NCI-H1694 (cell line): ENCODE measurements at places on chromosomes 4 and X.
A peak's percentile ranks its signal among the peaks of the same experiment; 100 is the strongest.

- no peak for DNase-seq
Measured at GRCh38 chrX:104183685-104184084, 17.4 kb downstream of the FAM199X start.

- DNase-seq, result peak; percentile 10
Measured at GRCh38 chrX:10932842-10933440, 178.2 kb upstream of the HCCS start.

DNA sequence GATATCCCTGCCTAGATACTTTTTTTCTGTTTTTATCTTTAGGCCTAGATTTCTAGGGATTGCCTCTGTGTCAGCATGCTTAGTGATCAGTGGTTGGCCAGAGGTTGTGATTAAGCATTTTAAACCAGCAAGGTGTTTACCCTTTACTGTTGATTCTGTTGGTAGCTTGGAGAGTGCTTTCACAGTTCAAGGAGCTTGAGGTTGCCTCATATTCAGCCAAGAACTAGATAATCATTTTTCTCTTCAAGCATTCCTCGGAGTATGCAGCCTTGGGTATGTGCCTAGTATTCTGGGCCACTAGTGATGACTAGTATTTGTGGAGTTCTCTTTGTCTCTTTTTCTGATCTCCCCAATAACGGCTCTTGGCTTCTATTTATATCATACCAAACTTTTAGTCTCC lies 20.4 kb downstream of the APOOL start:
- DNase-seq, result no peak

- no peak for DNase-seq
Measured at GRCh38 chrX:23884427-23885024, 23.2 kb downstream of the APOO start.

DNA sequence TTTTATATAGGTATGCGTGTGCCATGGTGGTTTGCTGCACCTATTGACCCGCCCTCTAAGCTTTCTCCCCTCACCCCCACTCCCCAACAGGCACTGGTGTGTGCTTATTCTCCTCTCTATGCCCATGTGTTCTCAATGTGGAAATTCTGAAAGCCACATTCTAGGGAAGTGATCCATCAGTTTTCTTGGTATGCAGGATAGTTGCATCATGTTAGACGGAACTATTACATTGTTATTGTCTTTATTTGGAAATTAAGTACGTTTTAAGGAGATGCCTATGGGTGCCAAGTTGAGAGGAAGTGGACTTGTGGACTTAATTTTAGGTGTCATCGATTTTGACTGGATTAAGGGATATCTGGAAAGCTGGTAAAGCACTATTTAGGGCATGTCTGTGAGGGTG lies 204.6 kb downstream of the RBM46 start:
- DNase-seq, result no peak

DNA sequence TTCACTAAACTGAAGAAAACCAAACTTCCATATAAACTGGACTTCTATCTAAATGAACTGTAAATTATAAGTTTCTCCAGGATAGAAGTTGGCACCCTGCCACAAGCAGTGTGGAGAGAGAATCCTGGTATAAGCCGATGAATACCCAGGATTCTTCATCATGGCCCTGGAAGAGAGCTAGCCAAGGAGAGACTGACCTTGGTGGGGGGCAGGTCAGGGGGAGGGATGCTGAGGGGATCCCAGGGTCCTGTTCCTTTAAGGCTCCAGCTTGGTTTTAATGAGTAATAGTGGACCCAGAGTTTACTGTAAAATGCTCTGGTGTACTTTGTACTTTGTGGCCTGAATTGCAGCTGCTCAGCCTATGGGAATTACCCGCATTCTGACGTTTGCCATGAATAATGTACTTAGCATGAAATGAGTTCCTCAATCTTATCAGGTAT lies 16.9 kb downstream of the RASSF6 start:
- no peak for DNase-seq
